Esophagus muscularis mucosa (tissue), 4 donors: ENCODE measurements at places on chromosomes 13 and 19. TPM values are rescaled to one million over a fixed set of nuclear protein-coding genes. Genes with fewer than 3 reads are reported as not detected.

DNA sequence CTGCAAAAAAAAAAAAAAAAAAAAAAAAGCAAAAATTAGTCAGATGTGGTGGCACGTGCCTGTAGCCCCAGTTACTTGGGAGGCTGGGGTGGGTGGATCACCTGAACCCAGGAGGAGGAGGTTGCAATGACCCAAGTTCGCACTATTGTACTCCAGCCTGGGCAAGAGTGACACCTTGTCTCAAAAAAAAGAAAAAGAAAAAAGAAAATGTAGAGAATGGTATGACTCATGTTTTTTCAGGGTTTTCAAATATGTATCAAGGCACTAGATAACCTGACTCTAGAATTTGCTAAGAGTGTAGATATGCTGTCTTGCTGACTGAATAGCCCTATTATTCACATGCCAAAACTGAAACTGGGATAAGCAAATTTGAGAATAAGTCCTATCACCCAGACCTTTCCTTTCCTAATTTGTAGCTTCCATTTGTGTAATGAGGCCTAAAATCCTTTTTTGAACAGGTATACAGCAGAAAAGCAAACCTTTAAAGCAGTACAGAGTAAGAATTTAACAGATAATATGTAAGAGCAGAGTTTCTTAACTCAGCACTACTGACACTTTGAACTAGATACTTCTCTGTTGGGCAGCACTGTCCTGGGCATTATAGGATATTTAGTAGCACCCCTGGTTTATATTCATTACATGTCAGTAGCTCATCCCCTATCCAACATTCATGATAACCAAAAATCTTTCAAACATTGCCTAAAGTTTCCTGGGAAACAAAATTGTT is 108.6 kb downstream of the ELF1 start:
- no peak for DNase-seq

DNA sequence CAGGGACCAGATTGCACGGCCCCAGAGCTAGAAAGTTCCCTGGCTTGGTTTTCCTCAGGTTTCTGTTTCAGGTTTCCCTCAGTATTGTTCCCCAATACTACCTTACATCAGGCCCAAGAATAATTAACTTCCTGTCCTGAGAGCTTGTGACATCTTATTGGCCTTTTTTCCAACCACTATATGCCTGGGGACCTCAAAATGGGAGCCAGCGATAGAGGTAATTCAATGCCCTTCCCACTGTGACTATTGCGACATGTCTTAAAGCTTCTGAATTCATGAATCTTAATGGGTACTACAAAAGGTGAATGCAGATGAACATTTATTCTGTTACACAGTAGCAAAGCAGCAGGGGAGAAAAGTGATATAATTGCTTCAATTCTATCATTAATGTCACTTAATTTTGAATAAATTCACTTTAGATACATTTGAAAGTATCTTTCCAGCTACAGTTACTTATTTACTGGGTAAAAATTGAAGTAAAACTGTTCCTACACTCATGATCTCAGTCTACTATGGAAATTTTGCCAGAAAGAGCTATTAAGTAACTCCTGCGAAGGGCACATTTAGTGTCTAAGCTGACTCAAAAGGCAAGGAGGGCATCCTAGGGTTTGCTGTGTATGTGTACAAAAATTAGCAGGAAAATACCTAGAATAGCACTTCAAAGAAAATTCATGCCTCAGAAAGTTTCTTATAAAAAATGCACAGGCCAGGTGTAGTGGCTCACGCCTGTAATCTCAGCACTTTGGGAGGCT is 4.1 kb downstream of the CRYL1 start:
- no peak for DNase-seq

DNA sequence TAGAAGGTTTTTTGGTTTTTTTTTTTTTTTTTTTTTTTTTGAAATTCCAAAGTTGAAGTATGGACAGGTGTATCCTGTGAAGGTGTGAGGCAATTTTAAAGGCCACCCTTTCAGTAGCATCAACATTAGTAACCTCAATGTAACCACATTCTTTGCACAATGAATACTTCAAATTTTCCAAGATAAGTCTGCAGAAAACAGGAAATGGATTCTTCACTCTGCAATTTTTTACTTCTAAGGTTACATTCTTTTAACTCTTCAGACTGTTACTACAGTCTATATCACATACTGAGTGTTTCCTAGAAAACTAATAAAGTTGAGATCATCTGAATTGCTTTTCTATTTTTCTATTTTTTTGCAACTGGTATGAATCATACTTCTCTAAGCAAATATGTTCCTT is 569.0 kb upstream of the GPC6 start:
- no peak for DNase-seq

GRCh38 chr13:107721125-107721869 is 494.0 kb downstream of the LIG4 start:
- no peak for DNase-seq

DNA sequence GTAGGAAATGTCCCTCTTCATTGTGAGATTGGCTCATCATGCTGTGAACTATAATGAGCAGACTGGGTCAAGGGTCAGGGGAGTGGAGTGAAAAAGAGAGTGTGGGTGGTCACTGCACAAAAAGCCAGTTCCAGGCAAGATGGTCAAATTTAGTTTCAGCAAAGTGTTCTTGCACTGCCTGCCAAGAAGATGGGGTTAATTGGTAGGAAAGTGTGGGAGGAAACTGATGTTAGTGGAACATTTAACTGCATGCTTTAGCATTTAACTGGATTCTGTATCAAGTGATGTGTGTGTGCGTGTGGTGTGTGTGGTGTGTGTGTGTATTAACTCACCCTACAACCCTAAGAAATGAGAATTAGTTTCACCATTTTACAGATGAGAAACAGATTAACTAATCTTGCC is 131.6 kb downstream of the COG6 start:
- no peak for DNase-seq

Gene ZSCAN5A
- 6.3 TPM for total RNA-seq

GRCh38 chr13:26011996-26012821 is 39.6 kb downstream of the SHISA2 start:
- DNase-seq, result no peak

- no peak for DNase-seq
These were observed 750 bp downstream of the RAB20 start for GRCh38 chr13:110560601-110561343.

- no peak for DNase-seq
These were observed 41.0 kb downstream of the VWA8 start for GRCh38 chr13:41919741-41920487.

DNA sequence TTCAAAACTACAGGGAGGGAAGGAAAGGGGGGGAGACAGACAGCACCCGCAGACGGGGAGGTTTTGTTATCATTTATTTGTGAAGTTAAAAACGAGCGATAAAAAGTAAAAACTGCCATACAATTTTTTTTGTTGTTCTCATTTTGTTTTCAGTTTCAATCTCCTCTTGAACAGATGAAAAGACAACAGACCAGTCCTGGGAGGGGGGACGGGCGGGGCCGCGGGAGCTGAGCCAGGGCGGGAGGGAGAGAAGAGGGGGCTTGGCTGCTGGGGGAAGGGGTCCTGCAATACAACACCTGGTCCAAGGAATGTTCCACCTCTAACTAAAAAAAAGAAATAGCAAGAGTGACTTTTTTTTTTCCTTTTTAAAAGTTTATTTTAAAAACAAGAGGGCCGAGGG is 11.3 kb downstream of the KHSRP start:
- DNase-seq, result no peak
